ENCODE measurements at places on chromosomes 6 and 20.

GRCh38 chr20:59074456-59074855, 31.9 kb upstream of the PRELID3B start:
- no peak for DNase-seq

DNA sequence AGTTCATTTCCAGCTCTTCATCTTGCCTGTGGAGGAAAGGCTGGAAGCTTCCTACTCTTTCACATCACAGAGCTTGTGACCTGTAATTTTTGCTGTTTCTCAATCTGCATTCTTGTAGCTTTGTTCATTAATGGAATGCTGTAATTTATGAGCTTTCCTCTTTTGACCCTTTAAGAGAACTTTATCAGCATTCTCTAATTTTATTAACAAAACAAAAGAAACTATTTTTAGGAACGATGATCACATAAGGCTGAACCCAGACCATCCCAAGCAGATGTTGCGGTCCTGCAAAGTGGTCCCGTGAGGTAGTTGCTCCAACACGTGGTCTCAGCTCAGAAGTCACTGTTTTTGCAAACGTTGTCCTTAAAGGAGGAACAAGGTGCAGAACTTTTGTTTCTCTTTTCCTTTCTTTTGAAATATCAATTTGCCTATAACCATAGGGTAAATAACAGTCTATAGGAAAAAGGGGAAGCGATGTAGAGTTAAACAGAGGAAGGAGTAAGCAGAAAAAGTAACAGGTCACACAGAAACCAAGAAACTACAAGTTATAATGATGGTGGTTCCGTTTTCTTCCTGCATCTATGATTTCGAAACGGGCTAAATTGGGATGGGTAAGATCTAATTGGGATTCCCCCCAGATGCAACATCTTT, 121.3 kb upstream of the PHACTR1 start:
- no peak for DNase-seq

- no peak for DNase-seq
Measured at GRCh38 chr20:17698384-17698783, 1.4 kb upstream of the BANF2 start.

GRCh38 chr6:112576423-112576822, 229.3 kb downstream of the RFPL4B start:
- DNase-seq = no peak

GRCh38 chr6:130473886-130474285, 108.1 kb downstream of the TMEM200A start:
- DNase-seq = no peak

DNA sequence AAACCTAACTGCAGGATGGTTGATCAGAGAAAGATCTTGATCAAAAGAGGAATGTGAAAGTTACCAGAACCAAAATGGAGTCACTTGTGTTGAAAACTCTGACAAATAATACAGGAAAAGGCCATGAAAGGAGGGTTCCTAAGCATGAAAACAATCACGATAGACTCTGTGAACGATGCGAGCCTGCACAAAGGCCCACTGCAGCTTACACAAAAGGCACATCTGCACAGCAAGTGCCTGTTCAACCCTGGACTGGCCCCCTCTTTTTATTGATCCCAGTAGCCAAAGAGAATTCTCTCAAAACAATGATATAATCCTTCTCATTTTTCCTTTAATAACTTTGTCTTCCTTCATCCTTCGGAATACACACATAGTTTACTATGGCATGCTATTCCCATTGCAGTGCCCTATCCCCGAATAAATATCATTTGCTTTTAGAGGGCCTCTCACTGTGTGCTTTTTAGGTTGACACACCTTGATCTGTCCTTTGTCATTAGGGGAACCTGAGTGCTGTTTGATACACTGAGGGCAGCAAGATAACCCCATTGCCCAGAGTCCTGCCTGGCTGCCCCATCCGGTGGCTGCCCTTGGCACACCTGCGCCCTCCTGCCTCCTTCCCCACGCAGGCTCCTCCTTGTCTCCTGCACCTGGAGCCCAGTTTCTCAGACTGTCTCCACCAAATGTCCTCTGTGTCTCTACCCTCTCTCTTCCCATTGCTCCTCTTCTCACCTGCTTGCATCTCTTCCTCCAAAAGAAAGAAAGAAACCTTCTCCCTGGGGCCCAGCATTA, 98.3 kb upstream of the FRMD1 start:
- DNase-seq = no peak

DNA sequence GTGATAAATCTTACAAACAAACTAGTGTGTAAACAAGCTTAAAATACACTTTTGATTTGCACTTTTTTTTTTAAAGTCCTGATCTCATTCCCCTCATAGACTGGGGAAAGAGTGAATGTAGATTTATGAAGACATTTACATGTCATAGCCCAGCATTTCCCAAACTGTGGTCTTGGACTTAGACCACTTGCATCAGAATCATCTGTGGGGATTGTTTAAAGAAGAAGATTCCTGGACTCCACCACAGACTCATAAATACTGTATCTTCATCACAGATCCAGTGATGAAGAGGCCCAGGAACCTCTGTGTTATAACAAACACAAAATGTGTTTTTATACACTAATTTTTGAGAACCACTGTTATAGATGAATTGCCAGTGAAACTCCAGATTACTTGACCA, 99.5 kb downstream of the KCNQ5 start:
- no peak for DNase-seq

DNA sequence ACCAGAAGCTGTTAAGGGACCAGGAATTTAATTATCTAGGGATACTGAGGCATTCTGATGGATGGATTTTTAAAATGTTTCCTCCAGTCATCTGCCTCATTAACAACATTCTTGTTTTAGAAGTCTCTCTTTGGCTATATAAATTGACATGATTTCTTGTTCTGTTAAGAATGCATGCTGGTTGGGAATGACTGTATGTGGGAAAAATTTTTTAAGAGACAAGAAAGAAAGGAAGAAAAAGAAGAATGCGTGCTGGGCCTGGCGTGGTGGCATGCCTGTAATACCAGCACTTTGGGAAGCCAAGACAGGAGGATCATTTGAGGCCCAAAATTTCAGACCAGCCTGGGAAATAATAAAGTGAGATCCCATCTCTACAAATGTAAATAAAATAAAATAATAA, 203.6 kb downstream of the GJA1 start:
- DNase-seq = no peak

GRCh38 chr6:163793011-163793983, 378.8 kb downstream of the QKI start:
- no peak for DNase-seq

DNA sequence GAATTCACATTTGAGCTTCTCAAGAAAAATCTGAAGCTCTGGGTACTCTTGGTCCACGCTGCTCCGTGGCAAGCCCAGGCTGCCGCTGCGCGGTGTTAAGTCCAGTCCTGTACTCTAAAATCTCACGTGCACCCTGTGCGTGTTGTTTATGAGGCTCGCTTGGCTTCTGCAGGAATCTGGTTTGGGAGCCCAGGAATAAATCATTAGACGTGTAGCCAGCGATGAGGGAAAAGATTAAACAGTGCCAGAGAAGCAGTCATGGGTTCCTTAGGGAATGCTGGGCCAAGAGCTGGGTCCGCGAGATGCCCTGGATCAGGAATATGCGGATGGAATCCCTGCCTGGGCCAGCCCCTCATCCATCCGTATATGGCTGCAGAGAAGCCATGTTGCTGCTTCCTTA, 87.3 kb downstream of the KCNB1 start:
- DNase-seq = no peak

GRCh38 chr20:32820698-32821377, 1.1 kb downstream of the MAPRE1 start:
- no peak for DNase-seq

GRCh38 chr6:88637761-88638545, 325.5 kb downstream of the RNGTT start:
- no peak for DNase-seq

- no peak for DNase-seq
Measured at GRCh38 chr6:137427656-137428290, 66.4 kb downstream of the OLIG3 start.

DNA sequence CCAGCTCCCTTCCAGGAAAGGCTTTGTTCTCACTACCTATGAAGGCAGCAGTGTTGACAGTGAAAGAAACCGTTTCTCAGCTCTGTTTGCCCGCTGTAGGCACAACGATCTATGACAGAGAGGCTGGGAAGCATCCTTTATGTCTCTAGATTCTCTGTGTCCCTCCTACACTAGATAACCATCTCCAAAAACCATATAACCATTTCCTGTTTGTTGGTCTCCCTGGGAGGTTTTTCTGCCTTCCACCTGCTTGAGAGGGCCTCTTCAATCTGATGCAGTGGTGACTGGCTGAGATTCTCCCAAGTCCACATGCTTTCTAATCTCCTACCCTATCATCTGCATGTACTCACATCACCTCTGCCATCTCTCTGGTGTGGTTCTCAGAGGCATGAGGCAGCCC, 32.0 kb upstream of the TMEM217 start:
- no peak for DNase-seq

DNA sequence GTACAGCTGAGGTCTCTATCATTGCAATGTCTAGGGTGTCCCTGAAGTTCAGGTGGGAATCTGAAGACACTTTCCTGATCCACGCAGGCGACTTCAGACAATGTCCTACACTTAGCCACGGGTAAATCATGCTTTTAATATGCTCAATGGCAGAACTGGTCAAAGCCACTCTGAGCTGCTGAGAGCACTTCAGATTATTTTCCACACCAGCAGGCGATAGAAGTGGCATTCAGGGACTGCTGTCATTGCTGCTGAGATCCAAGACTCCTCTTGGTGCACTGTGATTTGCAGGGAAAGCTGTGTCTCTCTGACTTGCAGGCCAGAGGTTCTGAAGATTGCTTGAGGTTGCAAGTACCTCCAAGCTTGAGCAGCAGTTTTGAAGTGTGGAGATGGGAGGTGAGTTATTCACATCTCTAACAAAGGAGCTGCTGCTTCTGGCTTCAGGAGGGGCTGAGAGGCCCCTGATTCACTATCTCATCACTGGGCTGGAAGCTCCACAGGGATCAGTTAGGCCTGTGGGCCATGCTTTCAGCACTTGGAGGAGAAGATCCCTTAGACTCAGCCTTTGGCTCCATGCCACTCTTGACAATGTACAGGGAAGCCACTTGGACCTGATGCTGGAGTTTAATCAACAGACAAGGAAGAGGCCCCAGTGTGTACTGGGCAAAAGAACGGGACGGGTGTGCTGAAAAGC, 2.9 kb upstream of the SSTR4 start:
- no peak for DNase-seq

- DNase-seq = no peak
Measured at GRCh38 chr20:10467681-10468339, 32.7 kb downstream of the SLX4IP start.

- no peak for DNase-seq
Measured at GRCh38 chr20:62925076-62925419, 1.3 kb downstream of the DIDO1 start.

- DNase-seq = no peak
Measured at GRCh38 chr20:10180651-10181235, 37.9 kb upstream of the SNAP25 start.

- DNase-seq = no peak
Measured at GRCh38 chr6:44701637-44702101, 314.2 kb downstream of the CDC5L start.

- no peak for DNase-seq
Measured at GRCh38 chr6:55495277-55495676, 83.7 kb downstream of the HMGCLL1 start.

- no peak for DNase-seq
Measured at GRCh38 chr20:22663528-22664025, 79.2 kb upstream of the FOXA2 start.

- DNase-seq = no peak
Measured at GRCh38 chr20:57622579-57623381, 2.6 kb upstream of the ZBP1 start.

DNA sequence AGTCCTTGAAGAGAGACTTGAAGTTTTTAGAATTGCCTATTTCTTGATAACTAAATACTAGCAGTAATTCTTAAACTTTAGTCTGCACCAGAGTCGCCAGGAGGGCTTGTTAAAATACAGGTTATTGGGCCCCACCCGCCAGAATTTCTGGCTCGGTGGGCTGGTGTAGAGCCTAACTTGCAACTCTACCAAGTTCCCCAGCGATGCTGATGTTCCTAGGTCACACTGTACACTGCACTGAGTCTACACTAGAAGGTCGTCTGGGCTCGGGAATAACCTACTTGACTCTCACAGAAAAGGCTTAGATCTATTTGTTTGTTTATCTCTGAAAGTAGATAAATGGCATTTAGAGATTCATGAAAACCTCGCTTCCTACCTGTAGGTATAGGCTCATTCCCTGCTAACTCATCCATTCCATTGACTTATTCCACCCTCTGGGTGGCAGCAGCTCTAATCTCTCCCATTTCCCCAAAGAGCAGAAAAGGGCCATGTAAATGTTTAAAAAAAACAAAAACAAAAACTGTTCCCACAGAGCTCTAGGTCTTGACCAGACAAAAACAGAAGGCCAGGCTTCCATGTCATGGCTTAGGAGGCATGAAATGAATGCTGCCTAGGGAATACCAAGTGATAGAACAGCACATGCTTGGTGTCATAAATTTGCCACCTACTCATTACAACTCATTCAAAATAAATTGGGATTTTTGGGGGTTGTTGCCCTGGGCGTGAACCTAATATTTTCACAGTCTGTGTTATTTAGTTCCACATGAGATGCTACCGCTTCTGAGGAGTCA, 292.1 kb downstream of the ADGB start:
- no peak for DNase-seq

DNA sequence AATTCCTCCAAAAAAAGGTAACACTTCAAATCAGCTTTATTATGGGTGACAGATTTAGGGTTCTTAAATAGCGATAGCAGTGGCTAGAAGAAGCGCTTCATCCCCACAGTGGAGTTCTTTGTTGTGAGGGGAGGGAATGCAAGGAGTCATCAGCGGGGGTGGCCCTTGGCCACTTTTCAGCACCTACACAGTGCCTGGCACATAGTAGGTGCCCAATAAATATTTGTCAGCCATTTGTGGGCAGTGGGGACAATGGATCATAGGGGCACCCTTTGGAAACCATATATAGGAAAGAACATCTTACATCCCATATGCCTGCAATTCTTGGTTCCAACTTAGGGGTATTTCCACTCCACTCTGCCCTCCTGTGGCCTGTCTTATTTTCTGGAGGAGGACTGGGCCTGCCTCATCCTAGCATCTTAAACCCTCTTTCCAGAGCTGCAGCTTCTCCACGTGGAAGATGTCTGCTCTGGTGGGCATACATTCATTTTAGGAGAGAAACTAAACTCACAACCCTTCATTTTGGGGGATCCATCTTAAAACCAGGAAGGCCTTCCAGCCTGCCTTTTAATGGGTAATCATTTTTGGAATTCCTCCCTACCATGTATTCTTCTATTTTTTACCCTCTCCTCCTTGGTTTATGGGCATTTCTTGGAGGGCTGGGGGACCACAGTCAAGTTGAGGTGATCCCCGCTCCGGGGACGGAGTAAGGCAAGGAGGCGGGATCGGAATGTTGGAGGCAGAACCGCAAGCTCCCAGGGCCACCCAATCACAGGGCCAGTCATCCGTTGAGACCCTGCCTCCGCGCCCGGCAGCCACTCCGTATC, 2.6 kb upstream of the GPSM3 start:
- DNase-seq = no peak
